ENCODE measurements at places on chromosomes 1 and 21.
A peak's percentile ranks its signal among the peaks of the same experiment; 100 is the strongest.

GRCh38 chr1:56931211-56931610, 34.6 kb downstream of the C8B start:
- no peak for DNase-seq

DNA sequence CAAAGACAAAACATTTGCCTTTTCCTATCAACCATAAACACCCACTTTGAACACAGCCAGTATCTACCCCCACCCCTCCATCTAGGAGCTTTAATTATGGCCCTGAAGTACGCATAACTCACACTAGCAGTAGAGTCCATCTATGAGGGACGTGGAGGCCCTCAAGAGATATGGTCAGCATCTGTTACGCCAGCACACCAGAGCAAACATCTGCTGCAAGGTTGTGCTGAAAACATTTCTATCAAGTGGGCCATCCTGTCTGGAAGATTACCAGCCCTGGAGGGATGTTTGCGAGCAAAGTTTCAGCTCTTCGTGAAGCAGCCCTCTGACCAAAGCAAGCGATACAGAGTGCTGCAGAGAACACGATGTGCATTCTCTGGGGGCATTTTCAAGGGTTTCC, 74.6 kb downstream of the SLC45A1 start:
- DNase-seq: no peak

GRCh38 chr1:81237473-81238089, 563.2 kb upstream of the ADGRL2 start:
- DNase-seq: no peak

DNA sequence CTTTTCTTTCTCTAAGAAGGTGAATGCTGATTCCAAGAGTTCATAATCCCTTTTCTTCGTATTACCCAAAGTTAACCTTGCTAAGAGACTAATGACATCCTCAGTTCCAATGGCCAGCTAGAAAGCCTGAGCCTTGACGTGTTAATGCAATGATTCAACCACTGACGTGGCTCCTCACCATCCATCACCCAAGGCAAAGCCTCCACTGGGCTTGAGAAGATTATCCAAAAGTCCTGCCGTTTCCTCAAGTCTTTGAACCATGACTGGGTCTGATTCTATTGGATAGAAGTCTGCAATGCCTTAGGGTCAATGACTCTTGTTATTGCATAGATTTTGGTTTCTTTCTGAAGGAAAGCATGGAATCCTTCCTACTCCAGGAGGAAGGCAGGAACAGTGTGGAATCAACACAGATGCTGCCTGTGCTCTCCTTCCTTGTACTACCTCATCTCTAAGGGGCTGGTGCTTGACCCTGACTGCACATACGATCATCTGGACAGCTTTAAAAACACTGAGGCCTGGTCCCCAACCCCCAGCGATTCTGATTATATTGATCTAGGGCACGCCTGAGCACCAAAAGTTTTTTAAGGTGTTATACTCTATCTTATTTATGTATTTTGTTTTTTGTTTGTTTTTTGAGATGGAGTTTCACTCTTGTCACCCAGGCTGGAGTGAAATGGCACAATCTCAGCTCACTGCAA, 69.3 kb upstream of the ANGPTL1 start:
- no peak for DNase-seq

DNA sequence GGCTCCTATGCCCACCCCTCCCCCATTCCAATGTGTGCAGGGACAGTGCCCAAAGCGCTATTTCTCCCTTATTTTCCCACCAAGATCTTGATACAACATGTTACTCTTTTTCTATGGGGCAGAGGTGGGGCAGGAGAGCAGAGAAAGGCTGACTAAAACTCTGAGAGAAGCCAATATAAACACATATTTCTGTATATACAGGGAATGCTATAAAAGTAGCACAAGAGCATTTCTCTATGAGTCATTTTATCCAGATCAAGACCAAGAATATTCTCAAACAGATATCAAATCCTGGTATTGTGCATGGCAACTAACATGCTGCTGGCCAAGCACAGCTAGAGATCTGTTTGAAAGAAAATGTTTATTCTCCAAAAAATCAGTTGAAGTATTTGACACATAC, 7.3 kb downstream of the WDR26 start:
- no peak for DNase-seq

GRCh38 chr21:27953340-27954045, 986.6 kb upstream of the ADAMTS5 start:
- DNase-seq: no peak

GRCh38 chr1:183466781-183467180, 5.5 kb upstream of the SMG7 start:
- no peak for DNase-seq

GRCh38 chr1:198556971-198557370, 16.5 kb upstream of the ATP6V1G3 start:
- DNase-seq: peak; percentile 11

DNA sequence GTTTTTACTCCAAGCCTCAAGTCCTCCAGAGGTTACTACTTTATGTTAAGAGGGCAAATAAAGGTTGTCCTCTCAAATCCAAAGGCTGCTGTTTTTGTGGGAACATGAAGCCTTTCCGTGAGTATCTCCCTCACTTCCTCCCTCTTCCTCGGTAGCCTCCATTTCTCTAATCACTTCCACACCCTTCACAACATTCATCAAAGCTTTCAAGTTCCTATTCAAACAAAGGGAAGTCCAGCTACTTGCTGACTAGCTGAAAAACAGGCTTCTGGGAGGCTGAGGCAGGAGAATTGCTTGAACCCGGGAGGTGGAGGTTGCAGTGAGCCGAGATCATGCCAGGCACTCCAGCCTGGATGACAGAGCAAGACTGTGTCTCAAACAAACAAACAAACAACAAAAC, 6.6 kb upstream of the CD48 start:
- no peak for DNase-seq

DNA sequence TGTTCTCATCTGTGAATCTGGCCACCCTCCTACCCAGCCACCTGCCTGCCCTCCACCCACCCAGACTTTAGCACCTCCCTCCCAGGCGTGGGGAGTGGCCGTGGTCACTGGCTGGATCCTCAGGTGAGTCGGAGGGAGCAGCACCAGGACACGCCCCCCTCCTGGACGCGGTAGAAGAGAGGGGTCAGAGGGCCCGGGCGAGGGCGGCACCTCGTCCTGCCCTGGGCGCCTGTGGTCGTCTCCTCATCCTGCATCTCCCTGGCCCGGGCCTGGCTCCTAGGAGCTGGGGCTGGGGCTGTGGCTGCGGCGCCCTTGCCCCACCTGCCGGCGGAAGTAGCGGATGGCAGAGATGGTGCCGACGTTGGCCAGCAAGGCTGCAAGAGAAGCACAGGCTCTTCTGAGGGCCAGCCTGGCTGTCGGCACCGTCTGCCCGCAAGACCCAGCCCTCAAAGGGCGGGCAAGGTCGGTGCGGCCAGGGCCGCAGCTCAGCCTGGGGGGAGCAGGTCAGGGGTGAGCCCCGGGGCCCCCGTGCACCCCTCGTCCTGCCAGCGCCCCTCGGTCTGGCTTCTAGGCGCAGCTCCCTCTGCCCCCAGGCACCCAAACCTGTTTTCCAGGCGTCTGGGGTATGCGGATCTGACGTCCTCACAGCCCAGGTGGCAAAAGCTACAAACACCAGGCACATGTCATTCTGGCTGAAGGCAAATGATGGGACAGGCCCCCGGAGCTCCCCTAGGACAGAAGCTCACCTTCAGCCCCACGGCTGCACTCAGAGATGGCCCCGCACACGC, 5.8 kb downstream of the PERM1 start:
- no peak for DNase-seq

GRCh38 chr1:46394108-46394871, at the start of gene FAAH:
TSS of gene FAAH (plus strand) at chr1:46394317. CDS start at chr1:46394349, 32 bp downstream.
- peak; percentile 19 for DNase-seq

- DNase-seq: no peak
Observed at GRCh38 chr1:147210987-147211386, 14.2 kb downstream of the FMO5 start.

- peak; percentile 24 for DNase-seq
Observed at GRCh38 chr1:150168960-150169601, 19.4 kb downstream of the PLEKHO1 start.

GRCh38 chr1:12340544-12340930, 110.7 kb downstream of the VPS13D start:
- DNase-seq: no peak

DNA sequence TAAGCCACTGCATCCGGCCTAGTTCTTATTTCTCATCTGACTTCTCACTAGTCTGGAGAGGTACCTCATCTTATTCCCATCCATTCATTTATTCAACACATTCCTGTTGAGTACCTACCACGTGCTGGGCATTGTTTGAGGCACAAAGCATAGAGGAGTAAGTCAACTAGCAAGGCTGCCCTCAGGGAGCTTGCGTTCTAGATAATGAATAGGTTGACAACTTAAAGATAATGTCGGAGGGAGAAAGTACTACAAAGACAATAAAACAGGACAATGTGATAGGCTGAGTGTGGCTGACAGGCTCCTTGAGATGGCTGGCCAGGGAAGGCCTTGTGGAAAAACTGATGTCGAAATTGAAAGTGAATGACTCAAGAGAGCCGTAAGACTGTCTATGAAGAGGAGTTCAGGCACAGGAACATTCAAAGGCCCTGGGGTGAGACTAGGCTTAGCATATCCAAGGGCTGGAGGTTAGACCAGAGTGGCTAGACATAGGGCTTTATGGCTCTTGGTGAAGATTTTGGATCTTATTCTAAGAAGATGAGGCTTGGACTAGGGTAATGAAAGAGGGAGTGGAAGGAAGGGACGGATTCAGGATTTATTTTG, 18.3 kb downstream of the SPATA21 start:
- no peak for DNase-seq

- DNase-seq: no peak
Observed at GRCh38 chr1:183544598-183545297, 45.5 kb downstream of the NCF2 start.

DNA sequence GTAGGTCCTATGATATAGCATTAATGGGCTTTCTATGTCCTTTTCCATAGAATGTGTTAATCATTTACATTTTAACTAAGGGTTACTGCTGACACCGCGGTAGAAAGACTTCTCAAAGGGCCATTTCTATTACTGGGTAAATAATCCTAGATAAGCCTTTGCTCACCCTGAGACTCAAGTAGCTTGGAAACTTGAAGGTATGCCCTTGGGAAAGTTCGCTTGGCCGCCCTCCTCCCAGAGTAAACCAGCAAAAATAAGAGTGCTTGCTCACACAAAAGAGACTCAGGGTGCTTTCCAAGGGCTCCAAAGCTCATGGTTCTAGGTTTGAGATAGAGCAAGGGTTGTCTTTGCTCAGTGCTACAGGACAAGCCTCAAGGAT, 85.8 kb upstream of the TMPRSS2 start:
- no peak for DNase-seq

DNA sequence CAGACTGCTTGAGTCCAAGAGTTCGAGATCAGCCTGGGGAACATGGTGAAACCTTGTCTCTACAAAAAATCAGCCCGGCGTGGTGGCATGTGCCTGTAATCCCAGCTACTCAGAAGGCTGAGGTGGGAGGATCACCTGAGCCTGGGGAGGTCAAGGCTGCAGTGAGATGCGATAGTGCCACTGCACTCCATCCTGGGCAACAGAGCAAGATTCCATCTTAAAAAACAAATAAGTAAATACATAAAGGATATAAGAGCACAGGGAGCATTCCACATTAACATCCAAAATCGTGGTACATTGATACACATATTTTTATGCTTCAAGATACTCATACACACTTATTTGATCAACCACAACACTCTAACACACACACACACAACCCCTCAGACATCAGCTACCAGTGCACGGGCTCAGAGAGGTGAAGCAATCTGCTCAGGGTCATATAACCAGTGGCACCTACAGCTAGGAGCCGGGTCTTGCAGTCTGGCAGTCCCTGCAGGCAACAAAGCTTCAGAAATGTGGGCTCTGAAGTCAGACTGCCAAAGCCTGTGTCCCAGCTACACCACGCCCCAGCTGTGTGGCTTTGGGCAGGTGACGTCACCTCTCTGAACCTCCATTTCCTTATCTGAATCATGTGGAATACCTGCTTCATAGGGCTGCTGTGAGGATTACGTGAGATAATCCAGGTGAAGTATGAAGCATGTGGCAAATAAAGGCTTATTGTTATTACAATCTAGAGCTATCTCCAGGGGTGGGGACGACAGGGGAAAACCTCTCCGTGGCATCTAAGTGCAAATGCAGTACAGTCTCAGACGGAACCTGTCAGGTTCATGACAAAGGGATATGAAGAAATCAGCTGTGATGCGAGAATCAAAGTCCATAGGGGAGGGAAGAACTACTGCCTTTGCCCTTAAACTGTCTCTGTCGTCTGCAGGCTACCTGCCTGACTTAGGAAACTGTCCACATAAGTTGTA, 4.8 kb upstream of the CRYBG2 start:
- no peak for DNase-seq

DNA sequence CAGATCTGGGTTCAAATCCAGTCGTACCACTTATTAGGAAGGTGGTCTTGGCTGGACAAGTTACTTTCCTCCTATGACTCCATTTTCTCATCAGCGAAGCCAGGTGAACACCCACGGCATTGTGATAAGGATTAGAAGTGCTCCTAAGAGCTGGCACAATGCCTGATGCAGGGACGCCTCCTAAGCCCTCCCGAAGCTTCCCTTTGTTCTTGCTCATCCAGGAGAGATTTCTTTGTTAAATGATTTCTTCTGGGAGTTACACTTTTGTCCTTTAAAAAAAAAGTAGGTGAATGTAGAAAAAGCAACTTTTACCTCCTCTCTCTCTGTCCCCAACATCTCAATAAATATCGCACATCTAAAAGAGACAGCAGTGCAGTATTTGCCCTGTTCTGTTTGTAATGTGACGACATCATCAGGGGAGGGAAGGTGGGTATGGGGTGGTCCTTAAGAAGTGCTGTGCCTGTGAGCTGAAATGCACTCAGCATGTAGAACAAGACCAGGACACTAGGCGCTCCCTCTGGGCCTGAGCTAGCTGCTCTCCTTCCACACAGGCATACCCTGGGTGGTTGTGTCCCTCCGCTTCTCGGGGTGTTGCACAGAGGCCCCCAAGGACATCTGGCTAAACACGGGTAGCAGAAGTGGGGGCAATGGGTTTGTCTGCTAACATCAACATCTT, 43.9 kb downstream of the SUSD4 start:
- DNase-seq: no peak

DNA sequence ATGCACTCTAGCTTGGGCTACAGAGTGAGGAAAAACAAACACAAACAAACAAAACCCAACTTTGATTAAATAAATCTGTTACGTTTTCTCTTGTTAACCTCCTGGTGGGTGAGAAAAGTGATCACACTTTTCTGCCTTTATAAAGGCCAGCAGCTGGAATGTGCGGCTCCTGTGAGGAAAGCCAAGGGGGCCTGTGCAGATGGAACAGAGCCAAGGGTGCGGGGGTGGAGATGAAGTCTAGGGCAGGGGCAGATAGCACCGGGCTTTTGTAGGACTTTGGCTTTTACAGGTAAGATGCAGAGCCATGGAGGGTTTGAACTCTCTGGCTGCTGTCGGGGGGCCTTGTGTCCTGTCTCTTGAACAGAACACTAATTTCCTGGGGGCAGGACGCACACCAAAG, 40.7 kb upstream of the GPR37L1 start:
- no peak for DNase-seq

DNA sequence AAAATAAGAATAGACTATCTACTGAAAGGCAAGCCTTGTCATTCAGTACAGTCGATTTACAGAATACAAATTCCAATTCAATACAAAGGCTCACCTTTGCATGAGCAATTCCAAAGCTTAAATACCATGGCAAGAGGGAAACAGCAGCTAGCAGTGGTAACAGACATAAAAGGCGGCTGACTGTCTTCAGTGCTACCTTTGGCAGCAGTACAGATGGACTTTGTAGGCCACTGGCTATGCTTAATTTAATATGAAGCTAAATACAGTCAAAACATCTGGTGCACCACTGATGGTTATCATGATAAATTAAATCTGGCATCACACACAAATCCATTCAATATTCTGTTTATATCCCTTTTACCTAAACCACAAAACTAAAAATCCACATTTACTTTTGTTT, 62.4 kb downstream of the RERE start:
- DNase-seq: no peak

GRCh38 chr1:31830511-31830910, 14.7 kb upstream of the SPOCD1 start:
- DNase-seq: no peak

Measured in stimulated activated CD4-positive, alpha-beta T cell treated with anti-CD3 and anti-CD28 coated beads, Interleukin-1b, Interleukin-23, amount 100 ng/mL, for 1 hour (primary cell).